ENCODE measurements at places on chromosomes 16 and 17.
A peak's percentile ranks its signal among the peaks of the same experiment; 100 is the strongest.

DNA sequence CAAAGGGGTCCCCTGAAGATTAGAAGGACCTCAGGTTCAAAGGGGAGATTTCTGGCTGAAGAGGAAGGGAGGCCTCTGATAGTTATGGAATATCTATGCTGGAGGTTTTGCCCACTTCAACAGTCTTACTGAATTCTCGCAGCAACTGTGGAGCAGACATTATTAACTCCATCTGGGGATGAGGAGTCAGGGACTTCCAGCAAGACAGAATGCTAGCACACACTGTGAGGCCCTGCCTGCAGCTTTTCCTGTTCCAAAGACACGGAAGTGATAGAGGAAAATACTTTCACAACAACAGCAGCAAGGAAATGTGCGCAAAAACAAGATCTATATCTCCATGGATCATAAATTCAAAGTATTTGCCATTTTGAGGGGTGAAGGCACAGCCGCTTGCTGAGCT is 72.8 kb downstream of the RPH3AL start:
- DNase-seq, result no peak

GRCh38 chr17:7523033-7523432 is 25.8 kb upstream of the TNFSF12 start:
- DNase-seq, result peak; percentile 19

DNA sequence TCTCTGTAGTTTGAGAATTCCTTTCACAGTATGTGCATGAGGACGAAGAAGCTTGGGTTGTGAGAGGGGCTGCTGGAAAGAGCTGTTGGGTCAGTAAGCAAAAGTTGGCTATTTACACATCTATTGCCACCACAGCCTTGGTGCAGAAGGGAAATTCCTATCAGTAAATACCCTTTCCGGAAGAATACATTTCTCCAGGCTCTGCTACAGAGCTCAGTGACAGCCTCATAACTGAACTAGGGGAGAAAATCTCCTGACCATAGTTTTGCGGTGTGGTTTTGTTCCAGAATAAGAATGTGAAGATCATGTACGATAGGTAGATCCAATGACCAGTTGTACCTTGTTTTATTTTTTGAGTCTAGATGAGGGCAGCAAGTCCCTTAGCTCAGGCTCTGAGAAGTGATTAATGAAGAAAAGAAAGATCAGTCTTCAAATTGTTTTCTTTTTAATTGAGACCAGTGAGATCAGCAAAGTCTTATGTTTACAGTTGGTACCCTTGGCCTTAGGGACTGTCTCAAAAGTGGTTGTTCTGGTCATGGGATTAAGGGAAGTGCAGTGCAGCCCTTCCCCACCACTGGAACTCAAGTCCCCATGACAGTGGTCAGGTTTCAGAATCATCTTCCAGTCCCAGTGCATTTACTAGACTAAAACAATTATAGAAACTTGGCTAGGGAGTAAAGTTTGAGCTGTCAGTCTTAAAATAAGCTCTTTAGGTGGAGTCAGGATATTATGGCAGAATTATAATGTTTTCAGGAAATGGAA is 123.5 kb downstream of the PHKB start:
- no peak for DNase-seq

DNA sequence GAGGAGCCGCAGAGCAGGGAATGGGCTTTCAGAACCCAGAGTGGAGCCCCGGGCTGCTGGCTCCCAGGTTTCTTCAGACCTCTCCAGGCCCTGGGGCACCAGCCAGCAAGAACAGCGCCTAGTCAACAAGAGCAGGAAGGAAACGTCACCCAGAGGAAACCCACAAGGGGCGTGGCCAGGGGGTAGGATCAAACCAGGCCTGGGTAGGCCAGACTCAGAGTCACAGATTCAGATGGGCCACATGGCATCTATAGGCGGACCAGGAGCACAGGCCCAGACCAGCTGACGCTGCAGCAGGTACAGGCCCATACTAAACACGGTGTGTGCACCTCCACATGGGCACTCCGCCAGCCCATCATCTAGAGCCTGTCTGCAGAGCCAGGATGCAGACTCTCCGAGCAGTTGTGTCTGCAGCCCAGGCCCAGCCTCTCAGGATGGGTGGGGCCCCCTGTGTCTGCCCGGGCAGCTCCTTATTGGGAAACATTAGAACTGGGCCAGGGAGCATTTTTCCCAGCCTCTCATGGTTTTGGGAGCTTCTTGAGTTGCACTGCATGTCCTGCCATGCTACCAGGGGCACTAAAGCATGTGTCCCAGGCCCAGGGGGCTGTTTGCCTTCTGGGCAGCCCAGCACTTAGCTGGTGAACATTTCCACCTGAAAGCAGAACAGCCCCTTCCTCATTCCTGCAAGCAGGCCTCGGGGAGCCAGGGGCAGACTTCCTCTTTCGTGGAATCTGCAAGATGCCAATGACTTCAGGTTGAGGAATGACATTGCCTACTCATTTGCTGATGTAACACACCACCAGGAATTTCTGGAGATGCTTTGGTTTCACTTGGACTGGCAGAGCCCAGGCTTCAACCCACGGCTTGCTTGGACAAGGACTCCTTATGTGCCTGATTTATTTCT is at the start of gene NLRP1:
TSS of gene NLRP1 (minus strand) at position 127 of the 904 bp plus-strand sequence. CDS start 552 bp downstream, outside the sequence.
- DNase-seq, result peak; percentile 93

DNA sequence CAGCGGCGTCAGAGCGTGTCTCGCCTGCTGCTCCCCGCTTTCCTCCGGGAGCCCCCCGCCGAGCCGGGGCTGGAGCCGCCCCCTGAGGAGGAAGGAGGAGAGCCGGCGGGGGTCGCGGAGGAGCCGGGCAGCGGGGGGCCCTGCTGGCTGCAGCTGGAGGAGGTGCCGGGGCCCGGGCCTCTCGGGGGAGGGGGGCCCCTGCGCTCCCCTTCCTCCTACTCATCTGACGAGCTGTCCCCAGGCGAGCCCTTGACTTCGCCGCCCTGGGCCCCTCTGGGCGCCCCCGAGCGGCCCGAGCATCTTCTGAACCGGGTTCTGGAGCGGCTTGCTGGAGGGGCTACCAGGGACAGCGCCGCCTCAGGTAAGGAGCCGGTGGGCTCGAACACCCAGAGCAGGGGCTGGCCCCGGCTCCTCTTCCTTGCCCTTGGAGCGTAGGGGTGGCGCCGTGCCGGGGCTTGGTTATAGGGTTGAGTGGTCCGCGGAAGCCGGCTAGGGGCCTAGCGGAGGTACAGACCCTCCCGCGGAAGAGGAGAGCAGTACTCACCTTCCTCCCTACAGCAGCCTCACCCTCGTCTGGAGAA is 841 bp downstream of the RAPGEFL1 start:
- no peak for DNase-seq

Data from MV-4-11 (cell line).